Sigmoid colon (tissue), 7 donors: ENCODE measurements at places on chromosomes 12 and 14. TPM values are rescaled to one million over a fixed set of nuclear protein-coding genes. Genes with fewer than 3 reads are reported as not detected.

CMAS gene
- total RNA-seq = 35.1 TPM

NFE2 gene
- total RNA-seq = not detected

KRT8 gene
- total RNA-seq = 20.6 TPM

PMEL gene
- total RNA-seq = not detected
